ENCODE measurements at places on chromosomes 13 and 19.

DNA sequence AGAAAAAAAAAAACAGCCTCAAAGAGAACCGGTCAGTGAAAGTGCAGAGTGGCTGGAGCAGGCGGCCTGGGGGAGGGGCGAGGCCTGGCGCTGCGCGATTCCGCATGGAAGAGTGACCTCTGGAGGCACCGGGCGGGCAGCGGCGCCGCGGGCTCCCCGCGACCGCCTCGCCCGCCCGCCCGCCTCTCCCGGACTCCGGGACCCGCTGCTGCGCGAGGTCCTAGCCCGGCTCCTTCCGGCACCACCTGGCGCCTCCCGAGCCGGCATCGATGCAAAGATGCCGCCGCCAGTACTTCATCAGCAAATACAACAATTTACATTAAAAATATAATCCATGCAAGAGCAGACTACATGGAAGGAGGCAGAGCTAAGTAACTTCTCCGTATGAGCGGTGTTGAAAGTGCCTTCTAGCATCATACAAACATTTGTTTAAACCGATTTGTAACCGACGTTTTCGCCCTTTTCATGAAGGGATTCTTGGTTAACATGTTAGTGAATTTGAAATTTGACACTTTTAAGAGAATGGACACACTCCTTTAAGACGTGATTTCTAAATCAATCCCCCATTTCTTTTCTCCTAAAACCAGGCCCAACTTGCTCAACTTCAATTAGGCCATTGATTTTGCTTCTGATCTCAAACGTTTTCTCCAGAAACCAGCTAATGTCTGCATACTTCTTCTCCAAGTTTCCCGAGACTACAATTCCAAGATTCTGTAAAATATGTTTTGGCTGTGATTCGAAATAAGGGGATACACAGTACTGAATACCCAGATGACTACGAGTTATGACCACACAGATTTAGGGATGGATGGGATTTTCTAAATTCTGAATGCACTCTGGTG, 2.1 kb downstream of the EFNB2 start:
- no peak for DNase-seq

DNA sequence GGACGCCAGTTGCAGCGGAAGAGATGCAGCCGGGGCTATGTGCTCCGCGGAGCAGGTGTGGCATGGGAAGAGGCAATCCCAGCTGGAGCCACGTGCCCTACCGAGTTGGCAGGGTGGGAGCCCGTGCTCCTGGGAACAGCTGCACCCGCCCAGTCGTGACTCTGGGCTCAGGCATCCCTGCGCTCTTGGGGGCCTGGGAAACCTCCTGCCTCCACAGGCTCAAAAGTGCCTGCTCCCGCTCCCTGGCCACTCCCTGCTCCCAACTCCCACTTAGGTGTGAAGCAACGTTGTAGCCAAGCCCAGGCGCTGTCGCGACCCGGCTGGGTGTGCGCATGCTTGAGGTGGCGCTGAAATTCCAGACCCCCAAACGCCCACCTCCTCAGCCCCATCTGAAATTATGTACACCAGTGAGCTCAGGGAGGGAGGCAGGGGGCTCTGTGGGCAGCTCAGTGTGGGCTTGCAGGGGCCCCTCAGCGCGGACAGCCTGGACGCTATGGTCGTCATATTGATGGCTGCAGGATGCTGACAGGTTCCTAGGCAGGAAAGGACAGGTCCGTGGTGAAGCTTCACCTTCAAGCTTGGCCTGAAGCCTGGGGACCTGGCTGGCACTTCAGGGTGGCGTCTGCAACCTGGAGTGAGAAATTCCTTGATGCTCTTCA, 429.9 kb downstream of the SLITRK1 start:
- no peak for DNase-seq

DNA sequence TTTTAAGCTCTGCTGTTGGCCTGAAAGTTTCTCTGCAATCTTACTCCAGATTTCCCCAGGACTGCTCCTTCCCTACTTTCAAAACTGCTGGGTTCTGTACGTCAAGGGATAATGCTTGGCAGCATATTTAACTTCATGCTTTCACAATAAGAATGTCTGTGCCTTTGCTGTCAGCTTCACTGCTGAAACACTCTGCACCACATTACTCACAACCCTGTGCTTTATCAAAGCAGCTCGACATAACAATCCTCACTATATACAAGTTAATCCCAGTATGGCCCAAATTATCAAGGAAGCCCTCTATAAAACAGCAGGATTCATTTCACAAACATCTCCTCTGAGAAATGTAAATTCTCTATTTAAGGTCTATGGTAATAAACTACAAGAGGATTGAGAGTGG, 17.5 kb downstream of the LATS2 start:
- no peak for DNase-seq

- DNase-seq: no peak
These were observed at the start of gene PDX1 for GRCh38 chr13:27919934-27920676. Gene PDX1, plus strand, starts transcription at chr13:27920000. Its CDS starts 139 bp downstream, at chr13:27920139.

GRCh38 chr19:3132971-3133792, 2.7 kb upstream of the GNA15 start:
- peak; percentile 67 for DNase-seq

GRCh38 chr13:112465251-112466131, 89.3 kb downstream of the SPACA7 start:
- DNase-seq: no peak

DNA sequence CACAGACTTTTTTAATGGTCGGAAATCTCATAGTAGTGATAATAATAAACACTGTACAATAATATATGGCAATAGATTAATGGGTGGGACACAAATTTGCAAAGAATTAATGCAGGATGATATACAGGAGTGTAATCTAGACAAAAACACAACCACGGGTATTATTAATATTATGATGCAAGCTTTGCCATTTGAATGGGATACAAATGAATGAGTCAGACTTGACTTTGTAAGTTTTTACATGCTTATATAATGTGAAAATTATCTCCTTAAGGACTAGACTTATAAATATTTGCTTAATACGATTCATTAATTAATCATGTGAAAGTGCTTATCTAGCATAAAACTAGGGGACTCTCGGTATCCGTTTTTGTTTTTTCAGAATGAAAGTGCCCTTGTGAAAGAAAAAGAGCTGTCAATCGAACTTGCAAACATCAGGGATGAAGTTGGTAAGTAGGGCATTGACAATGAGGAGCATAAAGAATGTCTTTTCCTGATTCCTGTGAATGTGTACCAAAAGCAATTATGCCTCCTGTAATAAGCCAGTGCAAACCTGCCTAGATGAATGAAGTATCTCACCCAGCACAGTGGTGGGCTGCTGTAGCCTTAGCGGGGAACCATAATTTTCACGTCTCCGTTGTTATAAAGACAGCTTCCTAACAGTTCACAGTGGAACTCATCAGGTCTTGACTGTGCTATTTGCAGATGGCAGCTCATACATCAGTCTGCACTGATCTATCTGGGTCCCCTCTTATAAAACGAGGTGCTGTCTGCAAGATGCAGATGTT, 155.7 kb downstream of the SLC7A1 start:
- DNase-seq: no peak

DNA sequence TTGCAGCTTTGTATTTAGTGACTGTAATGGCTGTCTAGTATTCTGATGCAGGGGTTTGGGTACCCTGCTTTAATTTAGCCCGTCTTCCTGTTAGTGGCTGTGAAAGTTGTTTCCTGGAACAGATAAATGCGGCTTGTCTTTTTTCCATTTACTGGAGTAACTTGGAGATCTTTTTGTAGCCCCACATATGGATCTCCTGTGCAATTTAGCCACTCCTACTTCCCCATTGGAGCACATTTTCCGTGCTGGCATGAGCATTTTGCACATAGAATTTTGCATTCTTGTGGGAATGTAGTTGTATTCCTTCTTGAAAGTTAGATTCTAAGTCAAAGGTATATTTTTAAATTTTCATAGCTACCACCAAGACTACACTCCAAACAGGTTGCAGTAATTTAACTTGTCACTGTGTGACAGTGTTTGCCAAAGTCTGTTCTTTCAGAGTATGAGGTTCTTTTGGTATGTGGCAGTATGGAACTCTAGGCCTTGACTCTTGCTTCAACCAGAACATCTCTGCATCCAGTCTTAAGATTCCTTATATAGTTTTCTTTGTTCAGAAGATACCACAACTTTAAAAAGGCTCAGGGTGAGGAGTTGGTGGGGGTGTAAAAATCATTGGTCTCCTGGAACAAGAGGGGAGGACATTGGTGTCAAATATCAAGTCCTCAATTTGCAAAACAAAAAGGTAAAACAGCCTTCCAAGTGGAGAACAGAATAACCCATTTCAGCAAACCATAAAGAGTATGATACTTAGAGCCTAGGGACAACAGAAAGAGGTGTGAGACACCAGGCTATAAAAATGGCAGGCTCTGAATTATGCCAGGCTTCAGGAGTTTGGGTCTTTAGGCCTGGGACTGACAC, 21.1 kb upstream of the CCDC97 start:
- no peak for DNase-seq

GRCh38 chr13:23570099-23570920, at the start of gene TNFRSF19:
Gene TNFRSF19, plus strand, starts transcription at chr13:23570412. Its CDS starts 19,772 bp downstream, at chr13:23590184.
- DNase-seq: no peak

DNA sequence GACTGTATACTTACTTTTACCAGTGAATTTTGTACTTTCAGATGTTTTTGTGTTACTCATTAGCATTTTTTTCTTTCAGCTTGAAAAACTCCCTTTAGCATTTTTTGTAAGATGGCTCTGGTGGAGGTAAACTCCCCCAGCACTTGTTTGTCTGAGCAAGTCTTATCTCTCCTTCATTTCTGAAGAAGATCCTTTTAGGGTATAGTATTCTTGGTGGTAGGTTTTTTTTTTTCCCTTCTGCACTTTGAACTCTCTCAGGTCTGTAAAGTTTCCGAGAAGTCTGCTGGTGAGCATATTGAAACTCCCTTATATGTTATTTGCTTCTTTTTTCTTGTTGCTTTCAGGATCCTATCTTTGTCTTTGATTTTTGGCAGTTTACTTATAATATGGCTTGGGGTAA, 35.1 kb downstream of the IGFL3 start:
- no peak for DNase-seq

- no peak for DNase-seq
These were observed 503 bp upstream of the SLC7A9 start for GRCh38 chr19:32869966-32870573.

DNA sequence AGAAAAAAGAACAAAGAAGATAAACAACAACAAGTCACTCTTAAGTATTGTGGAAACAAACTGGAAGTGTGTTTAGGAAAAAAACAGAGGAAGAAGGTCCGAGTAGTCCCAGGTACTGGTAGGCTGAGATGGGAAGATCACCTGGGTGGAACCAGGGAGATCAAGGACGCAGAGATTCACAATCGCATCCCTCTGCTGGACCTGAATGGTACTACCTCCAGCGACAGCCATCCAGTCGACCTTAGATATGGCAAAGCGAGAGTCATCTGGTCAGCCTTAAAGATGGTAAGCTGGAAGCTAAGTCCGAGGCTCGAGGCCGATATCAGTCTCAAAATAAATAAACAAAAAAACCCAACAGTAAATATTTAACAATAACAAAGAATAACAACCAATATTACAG, 44.9 kb upstream of the ZNF91 start:
- DNase-seq: no peak

DNA sequence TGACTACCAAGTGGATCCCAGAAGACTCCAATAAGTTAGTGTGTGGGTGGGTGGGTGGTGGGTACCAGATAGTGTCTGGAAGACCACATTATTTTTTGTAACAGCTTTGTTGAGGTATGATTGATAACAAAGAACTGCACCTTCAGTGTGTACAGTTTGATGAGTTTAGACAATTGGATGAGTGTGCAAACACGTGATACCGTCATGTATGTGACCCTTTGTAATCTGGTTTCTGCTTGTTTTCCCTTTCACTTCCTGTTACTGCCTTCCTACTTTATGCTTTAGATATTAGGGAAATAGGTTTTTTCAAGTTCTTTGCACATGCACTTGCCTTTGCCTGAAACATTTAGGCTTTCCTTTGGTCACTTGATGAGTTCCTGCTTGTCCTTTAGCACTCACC, 8.5 kb downstream of the RPL21 start:
- DNase-seq: no peak

GRCh38 chr13:44543369-44543768, 32.8 kb downstream of the TSC22D1 start:
- DNase-seq: no peak

DNA sequence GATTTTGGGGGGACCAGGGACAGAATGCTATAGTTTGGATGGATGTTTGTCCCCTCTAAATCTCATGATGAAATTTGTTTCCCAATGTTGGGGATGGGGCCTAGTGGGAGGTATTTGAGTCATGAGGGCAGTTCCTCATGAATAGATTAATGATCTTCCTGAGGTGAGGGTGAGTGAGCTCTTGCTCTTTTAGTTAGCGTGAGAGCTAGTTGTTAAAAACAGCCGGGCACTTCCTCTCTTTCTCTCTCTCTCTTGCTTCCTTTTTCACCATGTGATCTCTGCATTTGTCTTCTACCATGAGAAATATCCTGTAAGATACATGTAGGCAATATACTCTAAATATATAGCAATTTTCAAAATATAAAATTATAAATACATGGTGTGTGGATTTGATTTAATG, 290.8 kb upstream of the PCDH9 start:
- DNase-seq: no peak

GRCh38 chr19:32543115-32543900, 37.7 kb upstream of the PDCD5 start:
- DNase-seq: no peak

DNA sequence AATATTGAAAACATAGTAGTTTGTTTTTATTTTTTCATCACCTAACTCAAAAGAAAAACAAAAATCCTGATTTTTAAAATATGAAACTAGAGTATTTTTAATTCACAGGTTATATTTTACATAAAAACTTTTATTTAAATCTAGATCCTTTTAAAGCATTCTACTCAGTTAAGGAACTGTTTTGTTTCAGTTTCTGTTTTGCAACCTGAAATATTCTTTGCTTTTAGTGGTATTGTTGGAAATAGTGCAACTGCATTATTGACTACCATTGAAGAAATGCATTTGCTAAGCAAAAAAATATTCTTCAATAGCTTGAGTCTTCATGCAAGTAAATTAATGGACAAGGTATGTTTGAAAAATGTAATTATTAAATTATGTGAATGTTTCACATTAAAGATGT, 43.8 kb downstream of the COG6 start:
- DNase-seq: no peak

DNA sequence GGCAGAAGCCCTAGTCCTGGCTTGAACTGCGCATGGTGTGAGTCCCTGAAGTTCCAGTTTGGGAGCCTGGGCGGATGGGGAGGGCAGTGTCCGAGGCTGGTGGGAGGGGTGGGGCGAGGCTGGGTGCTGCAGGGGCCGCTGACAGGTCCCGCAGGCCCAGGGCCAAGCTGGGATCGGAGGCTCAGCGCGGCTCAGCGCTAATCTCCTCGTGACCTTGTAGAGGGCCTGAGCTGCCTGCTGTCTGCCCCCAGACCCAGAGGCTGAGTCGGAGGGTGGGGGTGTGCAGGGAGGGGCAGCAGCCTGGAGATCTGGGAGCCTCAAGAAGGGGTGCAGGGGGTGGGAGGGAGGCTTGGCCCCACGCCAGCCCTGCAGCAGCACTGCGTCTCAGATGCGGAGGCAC, 3.0 kb downstream of the ATP1A3 start:
- no peak for DNase-seq

DNA sequence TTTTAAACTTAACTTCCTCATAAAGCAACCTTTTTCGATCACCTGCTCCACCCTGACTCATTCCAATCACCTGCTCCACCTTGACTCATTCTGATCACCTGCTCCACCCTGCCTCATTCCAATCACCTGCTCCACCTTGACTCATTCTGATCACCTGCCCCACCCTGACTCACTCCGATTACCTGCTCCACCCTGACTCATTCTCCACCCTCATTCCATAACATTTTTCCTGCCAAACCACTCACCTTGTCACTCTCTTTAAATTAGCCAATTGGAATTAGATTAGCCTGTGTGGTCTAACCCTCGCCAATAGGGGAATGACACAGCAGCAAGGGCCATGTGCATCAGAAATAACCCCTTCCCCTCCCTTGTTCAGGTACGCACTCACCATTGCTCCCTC, 31.9 kb upstream of the ZNF83 start:
- DNase-seq: no peak

GRCh38 chr19:17074634-17075034, 618 bp downstream of the HAUS8 start:
- no peak for DNase-seq
